ENCODE measurements at places on chromosomes 3 and 15.

- no peak for DNase-seq
Observed at GRCh38 chr3:179067839-179068238, 3.8 kb downstream of the ZMAT3 start.

DNA sequence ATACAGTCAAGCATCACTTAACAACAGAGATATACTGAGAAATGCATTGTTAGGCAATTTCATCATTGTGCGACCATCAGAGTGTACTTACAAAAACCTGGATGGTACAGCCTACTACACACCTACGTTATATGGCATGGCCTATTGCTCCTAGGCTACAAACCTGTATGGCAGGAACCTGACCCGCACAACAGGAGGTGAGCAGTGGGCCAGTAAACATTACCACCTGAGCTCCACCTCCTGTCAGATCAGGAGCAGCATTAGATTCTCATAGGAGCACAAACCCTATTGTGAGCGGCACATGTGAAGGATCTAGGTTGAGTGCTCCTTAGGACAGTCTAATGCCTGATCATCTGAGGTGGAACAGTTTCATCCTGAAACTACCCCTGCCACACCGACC lies 89.7 kb downstream of the SCAPER start:
- no peak for DNase-seq

- no peak for DNase-seq
Observed at GRCh38 chr3:136380530-136380929, 130.4 kb downstream of the PCCB start.

DNA sequence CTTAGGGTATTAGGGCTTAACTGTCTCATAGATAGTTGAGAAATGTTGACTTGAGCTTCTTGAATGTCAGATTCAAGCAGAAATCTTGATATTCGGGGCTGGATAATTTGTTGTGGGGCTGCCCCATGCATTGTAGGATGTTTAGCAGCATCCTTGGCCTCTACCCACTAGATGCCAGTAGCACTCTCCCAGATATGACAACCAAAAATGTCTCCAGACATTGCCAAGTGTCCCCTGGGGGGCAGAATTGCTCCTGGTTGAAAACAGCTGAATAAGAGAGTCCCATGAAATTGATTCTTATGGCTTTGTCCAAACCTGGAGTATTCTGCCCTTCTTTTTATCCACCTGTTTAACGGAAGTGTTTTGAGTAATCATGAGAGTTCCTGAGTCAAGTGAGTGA lies 15.9 kb upstream of the LCMT2 start:
- no peak for DNase-seq

- no peak for DNase-seq
Observed at GRCh38 chr3:42926310-42926709, 20.4 kb downstream of the ZNF662 start.

- DNase-seq: no peak
Observed at GRCh38 chr3:107682580-107682979, 159.8 kb downstream of the BBX start.

DNA sequence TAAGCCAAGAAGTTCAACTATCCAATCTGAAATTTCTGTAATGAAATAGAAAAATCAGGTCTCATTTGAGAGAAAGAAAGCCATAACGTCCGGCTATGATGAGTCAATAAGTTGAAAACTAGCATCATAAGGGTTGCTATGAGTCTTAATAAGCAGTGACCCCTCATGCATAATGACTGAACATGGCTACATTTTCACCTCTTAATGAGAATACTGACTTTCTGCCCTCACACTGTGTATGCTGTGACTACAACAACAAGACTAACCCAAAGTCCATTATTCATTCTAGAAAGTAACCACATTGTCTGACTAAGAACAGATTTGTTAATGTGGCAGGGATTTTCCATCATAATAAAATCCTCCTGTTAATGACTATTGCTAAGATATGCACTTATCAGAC lies 884.0 kb upstream of the CADM2 start:
- DNase-seq: no peak

GRCh38 chr15:85125056-85125661 lies 143.5 kb downstream of the PDE8A start:
- DNase-seq: no peak

GRCh38 chr15:99167201-99167600 lies 62.3 kb downstream of the SYNM start:
- DNase-seq: no peak

DNA sequence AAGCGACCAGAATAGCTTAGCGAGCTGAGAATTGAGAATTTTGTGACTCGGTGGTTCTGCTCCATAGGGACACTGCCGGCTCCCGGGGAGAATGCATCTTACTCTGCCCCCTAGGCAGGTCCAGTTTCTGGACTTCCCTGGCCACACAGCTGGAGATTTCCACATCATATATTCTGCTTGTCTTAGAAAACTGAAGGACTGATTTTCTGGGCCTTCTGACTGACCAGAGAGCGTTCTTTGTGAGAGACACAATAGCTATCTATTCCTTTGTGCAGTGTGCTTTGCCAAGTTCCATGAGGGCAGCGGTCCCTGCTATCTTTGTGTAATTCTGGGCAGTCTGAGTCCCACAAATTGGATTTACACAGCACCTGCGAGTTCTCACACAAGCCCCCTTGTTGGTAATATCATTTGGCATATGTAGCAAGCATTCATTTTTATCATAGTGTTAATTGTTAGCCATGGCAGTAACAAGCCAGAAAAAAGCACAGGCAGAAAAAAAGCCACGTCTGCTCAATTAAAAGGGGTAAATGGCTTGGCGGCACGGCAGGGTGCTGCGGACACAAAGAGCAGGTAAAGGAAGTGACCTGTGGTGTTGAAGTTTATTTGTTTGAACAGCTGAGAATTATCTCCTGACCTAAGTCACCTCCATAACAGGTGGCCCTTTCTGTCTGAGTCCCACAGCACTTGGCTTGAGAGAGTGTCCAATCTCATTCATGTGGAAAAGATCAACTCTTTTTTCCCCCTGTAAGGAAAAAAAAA lies 688.7 kb downstream of the TUSC7 start:
- no peak for DNase-seq

GRCh38 chr3:129058441-129059200 lies 2.0 kb upstream of the GP9 start:
- no peak for DNase-seq

GRCh38 chr3:61237858-61238257 lies 13.4 kb downstream of the FHIT start:
- DNase-seq: no peak

Measured in muscle of arm (tissue), 14 donors.